ENCODE measurements at places on chromosomes 2 and 18.

DNA sequence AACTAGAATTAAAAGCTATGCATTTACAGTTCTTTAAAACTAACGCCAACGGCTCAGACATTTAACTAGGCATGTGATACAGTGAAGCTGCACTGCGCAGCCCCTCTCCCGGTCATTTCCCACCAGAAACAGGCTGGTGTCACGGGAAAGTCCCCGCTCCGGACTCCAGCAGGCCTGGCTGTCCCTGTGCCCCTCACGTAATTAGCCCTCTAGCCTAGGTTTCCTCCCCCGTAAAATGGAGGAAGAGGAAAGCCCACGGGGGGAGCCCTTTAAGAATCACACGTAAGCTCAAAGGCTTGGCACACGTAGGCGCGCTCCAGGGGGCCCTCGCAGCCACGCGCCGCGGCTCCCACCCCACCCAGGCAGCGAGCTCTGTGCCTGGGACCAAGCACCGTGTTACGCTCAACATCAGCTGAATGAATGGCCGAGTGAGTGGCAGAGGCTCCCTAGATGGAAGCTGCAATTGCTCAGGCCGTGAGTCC lies 48.0 kb downstream of the KCNIP3 start:
- DNase-seq = peak; percentile 5

DNA sequence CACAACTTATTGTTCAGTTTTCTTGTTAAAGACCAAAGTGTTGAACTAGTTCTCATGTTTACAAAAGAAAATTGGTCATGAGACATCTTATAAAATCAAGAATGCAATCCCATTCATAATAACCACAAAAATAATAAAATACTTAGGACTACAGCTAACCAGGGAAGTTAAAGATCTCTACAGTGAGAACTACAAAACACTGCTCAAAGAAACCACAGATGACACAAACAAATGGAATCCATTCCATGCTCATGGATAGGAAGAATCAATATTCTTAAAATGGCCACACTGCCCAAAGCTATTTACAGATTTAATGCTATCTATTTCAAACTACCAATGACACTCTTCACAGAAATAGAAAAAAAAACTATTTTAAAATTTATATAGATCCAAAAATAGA lies 1354.8 kb upstream of the CDH2 start:
- no peak for DNase-seq

GRCh38 chr2:97267411-97268074 lies 154.6 kb downstream of the ANKRD36 start:
- no peak for DNase-seq

DNA sequence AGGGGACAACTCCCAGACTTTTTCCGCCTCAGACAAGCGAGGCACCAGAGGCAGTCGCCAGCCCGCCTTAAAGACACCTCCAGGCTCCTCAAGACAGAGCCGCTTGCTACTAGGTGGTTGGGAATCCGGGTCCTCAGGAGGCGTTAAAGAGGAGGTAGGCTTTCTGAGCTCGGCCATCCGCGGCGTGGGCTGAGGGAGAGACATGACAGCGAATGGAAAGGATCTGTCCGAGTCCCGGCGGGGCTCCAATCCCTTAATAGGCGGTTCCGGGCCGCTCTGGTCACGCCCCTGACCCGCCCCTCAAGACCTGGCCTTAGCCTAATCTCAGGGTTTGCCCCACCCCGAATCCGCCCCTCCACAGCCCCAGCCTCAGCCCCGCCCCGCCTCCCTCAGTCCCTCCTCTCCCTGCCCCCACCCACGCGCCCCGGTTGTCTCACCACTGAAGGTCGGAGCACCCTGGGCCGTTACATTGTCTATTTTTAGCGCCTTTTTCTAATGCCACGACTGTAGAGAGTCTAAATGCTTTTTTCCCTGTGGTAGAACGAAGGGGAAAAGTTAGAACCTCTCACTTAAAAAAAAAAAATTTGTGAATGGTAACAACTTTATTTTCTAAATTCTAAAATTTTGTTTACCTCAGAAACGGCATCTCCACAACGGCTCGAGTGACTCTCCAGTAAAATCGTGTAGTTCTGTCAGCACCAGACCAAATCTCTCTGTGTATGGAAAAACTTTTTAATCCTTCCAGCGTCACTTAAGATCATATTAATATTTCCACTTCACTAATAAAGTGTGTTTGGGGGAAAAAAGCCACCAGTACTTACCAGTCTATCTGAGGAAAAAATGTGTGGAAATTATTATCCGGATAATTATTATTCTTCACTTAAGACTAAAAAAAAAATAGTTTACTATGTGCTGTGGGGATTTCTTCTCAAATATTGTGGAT lies at the start of gene RAD51AP2:
Gene RAD51AP2 (minus strand): TSS at position 229 of the 943 bp plus-strand sequence. CDS start 25 bp downstream, at position 204.
- DNase-seq = no peak

- DNase-seq = no peak
These were observed 46.5 kb upstream of the NFU1 start for GRCh38 chr2:69483696-69484095.

- no peak for DNase-seq
These were observed 811.8 kb upstream of the ACVR2A start for GRCh38 chr2:147033044-147033443.

DNA sequence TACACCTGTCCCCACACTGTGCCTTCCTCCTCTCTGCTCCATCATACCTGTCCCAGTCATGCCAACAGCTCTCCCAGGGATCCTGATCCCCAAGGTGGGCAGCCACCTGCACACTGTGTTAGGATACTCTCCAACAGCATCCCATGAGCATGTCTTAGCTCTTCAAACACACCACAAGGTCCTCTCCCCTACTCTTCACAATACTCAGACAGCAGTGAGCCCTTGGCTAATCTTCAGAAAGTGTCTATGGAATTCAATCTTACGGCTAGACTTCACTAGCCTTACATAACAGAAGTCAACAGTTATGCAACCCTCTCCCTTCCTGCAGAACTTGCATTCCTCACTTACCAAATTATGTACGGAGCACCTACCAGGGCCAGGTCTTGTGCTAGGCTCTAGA lies 79.9 kb downstream of the MYO5B start:
- DNase-seq = no peak

DNA sequence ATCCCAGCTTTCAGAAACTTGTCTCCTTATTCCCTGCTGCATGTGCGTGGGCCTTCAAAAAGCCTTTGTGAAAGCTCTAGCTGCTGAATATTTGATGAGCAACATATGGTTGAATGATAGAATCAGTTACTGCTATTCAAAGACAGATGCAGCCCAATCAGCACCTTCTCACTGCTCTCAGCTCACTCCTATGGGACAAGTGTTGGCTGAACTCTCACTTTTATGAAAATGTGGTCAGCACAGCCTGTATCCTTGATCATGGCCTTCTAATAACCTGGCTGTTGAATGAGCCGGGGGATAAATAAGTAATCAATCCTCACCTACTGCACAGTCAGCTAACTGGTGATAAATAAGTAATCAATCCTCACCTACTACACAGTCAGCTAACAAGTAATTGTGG lies 103.2 kb downstream of the PIEZO2 start:
- DNase-seq = no peak

- no peak for DNase-seq
These were observed 100.7 kb upstream of the FOSL2 start for GRCh38 chr2:28291811-28292440.

- DNase-seq = peak; percentile 65
These were observed 1.8 kb upstream of the ALK start for GRCh38 chr2:29923110-29923721.

DNA sequence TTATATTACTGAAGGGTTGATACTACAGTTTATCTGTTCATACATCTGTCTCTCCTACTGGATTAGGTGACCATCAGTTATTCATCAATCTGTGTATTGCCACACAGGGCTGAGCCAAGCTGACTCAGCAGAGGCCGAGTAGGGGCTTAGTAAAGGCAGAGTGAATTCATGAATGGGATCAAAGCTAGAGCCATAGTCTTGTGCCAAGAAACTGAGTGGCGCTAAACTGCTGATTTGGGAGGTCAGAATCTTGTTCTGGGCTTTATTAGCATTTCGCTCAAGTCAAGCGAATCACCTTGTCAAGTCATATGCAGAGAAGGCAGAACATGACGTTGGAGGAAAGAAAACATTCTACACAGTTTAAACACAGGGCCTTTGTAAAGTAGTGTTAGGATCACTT lies 34.1 kb downstream of the SOCS6 start:
- DNase-seq = no peak

- no peak for DNase-seq
These were observed 512.8 kb upstream of the SLC8A1 start for GRCh38 chr2:40964509-40965250.

DNA sequence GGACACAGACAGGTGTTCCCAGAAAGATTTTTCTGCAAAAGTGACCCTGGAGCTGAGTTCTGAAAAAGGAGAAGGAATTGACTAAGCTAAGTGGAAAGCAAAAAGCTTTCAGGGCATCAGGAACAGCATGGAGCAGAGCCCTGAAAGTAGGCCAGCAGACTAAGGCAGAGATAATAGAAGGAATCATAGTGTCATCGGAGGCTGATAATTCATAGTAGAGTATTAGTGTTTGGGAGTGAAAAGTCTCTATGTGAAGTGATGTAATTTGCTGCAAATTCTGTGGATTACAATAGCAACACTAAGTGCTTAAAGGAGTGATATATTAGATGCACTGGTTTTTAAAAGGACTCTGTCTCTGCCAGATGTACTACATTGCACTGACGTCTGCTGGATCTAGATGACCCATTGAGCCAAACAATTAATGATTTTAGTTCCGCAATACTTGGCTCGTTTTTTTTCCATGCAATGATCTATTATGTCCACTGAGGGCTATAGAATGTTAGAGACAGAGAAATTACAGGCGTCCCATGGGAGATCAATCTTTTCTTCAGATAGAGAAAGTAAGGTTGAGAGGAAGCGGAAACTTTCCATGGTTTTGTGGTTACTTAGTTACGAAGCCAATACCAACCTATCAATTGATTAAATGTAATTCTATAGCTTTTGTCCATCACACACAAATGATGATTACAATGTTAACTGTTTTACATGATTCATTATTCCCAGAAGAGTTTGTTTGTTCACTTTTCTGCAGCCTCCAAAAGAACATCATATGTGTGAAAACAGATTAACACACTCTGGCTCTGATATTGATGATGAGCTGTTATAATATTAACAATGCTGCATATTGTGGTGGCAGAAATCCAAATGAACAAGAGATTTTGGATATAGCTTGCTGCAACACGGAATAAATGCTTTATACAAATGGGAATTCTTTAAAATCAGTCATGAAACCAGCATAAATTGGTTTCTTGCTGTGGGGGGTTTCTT lies 143.7 kb downstream of the MC4R start:
- no peak for DNase-seq

DNA sequence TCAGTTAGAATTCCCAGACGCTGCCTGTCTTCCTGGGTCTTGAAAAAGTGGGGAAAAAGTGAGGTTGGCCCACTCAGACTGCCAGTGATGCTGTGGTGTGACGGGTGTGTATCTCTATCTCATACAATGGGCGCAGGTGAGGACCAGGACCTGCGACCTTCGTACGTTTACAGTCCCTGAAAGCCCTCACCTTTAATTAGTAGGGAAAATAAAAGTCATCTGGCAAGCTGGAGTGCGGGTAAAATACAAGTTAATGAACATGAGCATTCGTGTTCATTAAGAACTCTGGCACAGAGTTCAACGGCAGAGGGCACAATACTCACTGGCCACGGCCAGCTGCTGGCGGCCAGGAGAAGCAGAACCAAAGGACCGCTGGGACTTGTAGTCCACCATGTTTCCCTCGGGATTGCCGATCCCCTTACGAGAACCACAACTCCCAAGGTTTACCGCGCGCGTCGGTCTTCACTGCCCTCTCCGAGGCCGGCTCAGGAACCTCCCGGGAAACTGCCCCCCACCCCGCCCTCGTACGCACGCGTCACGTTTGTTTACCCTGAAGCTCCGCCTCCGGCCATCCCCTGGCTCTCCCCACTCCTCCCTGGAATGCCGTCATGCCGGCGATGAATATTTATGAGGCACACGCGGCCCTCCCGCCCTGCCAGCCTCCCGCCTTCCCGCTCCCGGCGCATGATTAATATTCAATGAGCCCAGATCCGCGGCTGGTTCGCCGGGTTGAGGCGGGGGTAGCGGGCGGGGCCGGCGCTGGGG lies 488 bp upstream of the PHLPP1 start:
- DNase-seq = peak; percentile 100

DNA sequence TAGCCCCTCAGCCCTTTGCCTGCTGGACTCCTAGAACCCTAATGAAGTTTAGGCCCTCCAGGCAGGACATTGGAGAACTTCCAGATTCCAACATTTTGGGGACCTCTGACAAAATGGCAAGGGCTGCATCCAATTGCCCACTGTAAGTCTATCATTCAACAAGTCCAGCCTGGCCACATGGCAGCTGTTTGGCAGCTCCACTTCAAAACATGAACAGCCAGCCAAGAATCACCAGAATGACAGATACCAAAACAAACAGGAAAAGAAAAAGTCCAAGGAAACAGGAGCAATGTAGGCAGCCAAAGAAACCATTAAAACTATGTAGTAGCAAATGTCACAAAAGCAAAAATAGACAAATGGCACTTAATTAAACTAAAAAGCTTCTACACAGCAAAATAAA lies 25.5 kb downstream of the SLC4A5 start:
- no peak for DNase-seq

DNA sequence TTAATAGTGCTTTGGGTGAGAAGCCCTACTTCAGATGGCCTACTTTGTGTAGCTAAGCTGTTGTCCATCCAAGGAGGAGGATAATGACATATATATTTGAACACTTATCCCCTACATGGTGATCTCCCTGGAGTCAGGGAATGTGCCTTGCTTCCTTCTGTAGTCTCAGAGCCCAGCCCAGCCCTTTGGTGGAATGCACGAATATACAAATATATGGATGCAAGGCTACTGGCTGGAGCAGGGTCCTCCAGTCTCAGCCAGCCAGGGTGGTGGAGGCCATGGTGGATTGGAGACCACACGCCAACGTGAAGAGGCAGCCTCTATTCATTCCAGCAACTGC lies 150.6 kb upstream of the RIOK3 start:
- DNase-seq = no peak

DNA sequence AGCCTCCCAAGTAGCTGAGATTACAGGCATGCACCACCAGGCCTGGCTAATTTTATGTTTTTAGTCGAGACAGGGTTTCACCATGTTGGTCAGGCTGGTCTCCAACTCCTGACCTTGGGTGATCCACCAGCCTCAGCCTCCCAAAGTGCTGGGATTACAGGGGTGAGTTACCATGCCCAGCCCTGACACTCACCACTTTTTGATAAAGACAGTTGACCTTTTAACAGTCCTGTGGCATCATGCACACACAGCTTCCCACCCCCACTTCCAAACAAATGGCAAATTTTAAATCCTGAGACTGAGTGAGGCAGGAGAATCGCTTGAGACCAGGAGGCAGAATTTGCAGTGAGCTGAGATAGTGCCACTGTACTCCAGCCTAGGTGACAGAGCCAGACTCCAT lies 6.2 kb upstream of the DNAJB2 start:
- DNase-seq = no peak
